Caudate nucleus (tissue), 63 donors: ENCODE measurements at places on chromosomes 2 and 18.

DNA sequence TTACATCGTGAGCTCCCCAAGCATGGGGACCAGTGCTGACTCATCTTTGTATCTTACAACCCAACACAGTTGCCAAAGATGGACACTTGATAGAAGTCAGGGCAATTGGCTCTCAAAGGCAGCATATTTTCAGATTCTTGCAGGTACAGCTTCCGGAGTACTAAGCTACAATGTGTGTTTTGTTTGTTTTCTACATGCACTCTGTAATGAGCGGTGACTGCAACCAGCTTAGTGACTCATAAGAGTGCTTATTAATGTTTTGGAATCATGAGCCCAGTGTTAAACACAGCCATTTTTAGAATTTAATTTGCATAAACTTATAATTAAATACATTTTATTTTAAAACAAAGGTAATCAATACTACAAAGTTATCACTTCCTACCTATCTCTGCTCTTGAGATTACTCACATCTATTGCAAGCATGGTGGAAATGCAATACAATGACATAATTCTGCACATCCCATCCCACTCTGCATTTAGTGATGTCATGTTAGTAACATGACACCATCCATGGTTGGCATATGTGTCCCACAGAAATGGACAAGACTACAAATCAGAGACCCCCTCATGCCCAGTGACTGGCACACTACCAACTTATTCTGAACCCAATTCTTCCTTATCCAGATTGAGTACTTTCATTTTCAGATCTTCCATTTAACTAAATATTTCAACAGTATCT is 399.8 kb upstream of the ST6GAL2 start:
- DNase-seq = no peak

DNA sequence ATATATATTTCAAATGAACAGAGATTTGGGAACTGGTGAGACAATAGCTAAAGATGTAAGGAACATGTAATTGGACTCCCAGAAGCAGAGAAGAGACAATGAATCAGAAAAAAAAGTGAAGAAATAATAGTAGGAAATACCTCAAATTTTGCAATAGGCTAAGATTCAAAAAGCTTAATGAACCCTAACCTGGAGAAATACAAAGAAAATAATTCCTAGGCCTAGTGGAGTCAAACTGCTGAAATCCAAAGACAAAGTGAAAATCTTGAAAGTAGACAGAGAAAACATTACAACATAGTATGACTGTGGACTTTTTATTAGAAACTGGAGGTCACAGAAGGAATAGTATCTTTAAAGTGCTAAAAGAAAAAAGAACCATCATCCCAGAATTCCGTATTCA is 76.7 kb downstream of the LAMA3 start:
- no peak for DNase-seq

GRCh38 chr2:32714521-32714920 is 86.7 kb downstream of the TTC27 start:
- no peak for DNase-seq

- no peak for DNase-seq
Measured at GRCh38 chr2:45741161-45741850, 89.8 kb downstream of the PRKCE start.

GRCh38 chr2:45806563-45807358 is 155.3 kb downstream of the PRKCE start:
- no peak for DNase-seq

DNA sequence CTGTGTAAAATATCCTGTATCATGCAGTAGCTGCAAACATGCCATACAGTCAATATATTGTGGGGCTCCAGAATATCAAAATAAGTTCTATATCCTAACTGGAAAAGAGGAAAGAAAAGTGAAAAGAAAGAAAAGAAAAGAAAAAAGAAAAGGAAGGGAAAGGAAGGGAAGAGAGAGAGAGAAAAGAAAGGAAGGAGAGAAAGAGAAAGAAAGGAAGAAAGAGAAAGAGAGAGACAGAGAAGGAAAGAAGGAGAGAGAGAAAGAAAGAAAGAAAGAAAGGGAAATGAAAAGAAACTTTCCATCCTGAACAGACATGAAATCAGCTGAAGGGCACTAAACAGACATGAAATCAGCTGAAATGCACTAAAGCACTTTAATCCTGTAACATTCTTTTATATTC is 288.4 kb upstream of the NCKAP5 start:
- DNase-seq = no peak

DNA sequence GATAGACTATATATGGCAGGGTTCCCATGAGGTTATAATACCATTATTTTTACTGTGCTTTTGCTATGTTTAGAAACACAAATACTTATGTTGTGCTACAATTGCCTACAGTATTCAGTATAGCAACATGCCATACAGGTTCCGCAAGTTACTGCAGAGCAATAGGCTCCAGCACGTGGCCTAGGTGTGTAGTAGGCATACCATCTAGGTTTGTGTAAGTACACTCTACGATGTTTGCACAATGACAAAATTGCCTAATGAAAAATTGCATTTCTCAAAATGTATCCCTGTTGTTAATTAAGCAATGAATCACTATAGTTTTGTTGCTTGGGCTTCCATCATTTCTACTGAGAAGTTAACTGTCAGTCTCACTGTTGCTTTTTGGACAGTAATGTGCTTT is 9.8 kb downstream of the CD302 start:
- DNase-seq = no peak

GRCh38 chr2:98710734-98711133 is 20.2 kb downstream of the MGAT4A start:
- no peak for DNase-seq

DNA sequence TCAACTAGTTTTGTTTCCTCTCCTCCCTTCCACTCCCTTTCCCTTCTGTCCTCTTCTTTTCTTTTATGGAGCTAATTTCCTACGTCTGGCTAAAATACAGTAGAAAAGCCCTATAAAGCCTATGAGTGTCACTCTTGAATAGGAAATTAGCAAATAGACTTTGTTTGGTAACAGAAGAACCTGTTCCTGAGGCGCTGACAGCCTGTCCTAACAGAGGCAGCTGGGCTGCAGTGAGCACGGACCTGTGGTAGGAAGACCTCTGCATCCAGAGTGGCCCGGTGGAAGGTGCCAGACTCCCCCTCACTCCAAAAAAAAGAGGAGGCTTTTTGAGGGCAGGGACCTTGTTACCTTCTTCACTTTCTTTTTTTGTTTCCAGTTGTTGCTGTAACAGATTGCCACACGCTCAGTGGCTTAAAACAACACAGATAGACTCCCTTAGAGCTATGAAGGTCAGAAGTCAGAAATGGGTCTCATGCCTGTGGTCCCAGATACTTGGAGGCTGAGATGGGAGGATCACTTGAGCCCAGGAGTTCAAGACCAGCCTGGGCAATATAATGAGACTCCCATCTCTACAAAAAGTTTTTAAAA is 81.2 kb upstream of the TXNDC2 start:
- no peak for DNase-seq

DNA sequence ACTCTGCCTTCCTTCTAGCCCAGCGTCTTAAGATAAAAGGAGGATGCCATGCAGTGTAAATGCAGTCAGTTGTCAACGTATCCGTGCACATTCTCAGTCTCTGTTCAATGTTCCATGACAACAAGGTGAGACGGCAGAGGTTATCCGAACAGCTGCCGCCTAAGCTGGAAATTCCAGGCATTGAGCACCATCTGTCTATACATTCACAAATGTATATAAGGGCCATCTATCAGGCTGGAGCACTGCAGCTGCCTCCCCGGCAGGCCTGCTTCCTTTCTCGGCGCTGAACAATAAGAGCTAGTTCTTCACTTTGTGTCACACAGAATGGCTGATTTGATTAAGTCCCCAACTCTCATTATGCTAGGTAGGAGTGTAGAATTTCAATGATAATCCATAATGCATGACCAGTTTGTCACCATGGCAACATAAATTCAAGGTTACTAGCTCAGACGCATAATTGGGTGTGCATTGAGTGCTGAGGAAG is 282.2 kb upstream of the SOX11 start:
- DNase-seq = peak; percentile 15

DNA sequence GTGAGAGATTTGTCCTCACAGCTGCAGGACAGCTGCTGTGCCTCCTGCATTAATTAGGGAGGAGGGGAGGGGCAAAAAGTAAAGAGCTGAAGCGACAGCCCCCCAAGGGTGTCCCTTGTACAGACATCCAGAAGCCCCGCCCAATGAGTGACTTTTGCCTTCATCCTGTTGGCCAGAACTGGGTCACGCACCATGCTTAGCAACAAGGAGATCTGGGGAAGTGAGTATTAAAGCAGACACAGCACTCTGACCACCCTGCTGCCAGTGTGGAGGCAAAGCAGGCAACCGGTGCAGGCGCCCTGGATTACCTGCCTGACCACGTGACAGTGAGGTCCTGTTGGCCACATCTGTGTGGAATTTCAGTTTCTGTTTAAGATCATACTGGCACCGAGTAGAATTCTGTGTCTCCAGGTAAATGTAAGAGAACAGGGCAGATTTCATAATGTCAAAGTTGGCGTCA is 21.5 kb upstream of the BIN1 start:
- no peak for DNase-seq

- DNase-seq = peak; percentile 79
Measured at GRCh38 chr18:3397031-3397750, 52.8 kb upstream of the TGIF1 start.

DNA sequence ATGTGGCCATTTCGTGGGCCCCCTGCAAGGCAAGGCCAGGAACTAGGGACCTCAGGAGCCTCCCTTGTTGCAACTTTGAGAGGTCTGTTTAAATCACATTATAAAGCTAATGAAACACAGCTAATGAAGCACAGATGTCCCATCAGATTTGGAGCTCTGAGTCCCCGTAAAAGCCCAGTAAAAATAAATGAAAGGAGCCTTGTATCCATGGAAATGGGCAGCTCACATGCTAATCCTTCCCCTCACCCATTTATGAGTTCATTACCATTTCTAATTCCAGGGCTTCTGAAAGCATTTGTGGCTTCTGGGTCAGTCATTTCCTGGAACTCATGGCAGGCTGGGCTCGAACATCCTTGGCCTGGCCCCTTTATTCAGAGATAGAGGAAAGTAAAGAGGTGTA is 274.8 kb downstream of the SS18 start:
- no peak for DNase-seq

GRCh38 chr2:141341444-141341843 is 789.4 kb downstream of the LRP1B start:
- DNase-seq = no peak

DNA sequence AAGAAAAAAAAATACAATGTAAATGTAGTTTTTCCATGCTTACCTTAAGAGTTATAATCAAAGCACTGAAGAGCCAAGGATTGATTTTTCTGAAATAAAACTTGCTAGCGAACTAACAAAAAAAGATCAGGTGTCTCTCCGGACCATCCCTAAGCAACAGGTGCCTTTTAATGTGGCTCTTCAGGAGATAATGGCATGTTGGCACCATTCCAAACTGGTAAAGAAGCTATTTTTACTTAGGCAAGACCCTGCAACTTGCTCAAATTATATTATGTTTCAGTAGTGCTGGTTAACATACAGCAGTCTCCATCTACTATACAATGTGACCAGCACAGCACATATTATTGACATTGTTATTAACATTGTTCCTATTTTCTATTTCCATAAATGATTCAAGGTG is 2.3 kb upstream of the GCC2 start:
- no peak for DNase-seq

DNA sequence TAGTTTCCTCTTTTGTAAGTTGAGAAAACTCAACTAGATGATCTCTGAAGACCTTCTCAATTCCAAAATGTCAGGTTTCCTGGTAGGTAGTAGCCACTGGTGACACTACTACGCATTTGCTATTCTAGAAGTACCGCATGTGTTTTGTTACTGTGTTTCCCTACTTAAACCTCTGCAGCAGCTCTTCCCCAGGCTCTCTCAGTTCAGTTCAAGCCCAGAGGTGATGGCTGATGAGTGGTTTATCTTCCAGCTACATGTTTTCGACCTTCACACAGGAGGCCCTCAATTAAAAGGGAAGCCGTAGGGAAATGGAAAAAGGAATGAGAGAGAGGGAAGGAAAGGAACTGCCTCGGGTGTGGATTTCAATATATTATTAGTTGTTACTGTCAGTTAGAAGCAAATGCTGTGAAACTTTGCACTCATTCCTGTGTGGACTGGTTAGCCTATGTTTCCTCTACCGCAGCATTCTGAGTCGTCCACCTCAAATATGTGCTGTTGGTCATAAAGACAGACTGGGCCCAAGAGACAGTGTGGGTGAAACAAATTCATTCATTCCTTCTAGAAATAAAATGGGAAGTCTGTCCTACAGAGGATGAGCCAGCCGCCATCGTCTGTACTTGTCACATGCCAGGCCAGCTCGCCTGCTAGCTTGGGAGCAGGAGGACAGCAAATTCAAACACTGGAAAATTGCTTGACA is 455.2 kb upstream of the RAB12 start:
- no peak for DNase-seq

- DNase-seq = no peak
Measured at GRCh38 chr2:205730191-205730590, 47.9 kb downstream of the NRP2 start.

- DNase-seq = no peak
Measured at GRCh38 chr2:10240161-10240681, 62.5 kb upstream of the HPCAL1 start.

- DNase-seq = no peak
Measured at GRCh38 chr2:142495141-142495540, 364.3 kb upstream of the LRP1B start.

- DNase-seq = no peak
Measured at GRCh38 chr2:212176151-212176550, 362.5 kb downstream of the ERBB4 start.

- DNase-seq = no peak
Measured at GRCh38 chr2:178865999-178866398, 58.8 kb upstream of the TTN start.

DNA sequence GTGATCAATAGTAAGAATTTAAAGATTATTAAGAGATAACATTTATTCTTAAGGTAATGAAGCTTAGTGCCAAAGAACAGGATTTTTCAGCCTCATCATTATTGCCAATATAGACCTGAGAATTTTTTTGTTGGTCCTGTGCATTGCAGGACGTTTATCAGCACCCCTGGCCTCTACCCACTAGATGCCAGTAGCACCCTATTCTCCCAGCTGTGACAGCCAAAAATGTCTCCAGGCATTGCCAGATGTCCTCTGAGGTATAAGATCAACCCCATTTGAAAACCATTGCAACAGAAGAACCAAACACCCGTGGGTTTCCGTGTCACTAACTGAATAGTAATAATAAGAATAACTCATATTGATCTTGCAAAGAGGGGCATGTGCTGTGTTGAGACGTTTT is 700.0 kb upstream of the SOX11 start:
- no peak for DNase-seq
